Inflammatory macrophage (primary cell): ENCODE measurements at places on chromosomes 2 and 18.

- peak; percentile 13 for DNase-seq
These were observed 30.7 kb downstream of the DGKD start for GRCh38 chr2:233384811-233385488.

DNA sequence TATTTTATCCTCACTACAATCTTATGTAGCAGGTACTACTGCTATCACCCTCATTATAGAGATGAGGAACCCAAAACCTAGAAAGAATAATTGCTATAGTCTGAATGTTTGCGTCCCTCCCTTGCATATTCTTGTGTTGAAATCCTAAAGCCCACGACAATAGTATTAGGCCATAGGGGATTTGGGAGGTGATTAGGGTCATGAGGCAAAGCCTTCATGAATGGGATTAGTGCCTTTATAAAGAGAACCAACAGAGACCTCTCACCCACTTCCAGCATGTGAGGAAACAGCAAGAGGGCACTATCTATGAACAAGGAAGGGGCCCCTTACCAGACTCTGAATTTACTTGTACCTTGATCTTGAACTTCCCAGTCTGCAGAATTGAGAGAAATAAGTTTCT, 500.3 kb upstream of the FAM98A start:
- no peak for DNase-seq

DNA sequence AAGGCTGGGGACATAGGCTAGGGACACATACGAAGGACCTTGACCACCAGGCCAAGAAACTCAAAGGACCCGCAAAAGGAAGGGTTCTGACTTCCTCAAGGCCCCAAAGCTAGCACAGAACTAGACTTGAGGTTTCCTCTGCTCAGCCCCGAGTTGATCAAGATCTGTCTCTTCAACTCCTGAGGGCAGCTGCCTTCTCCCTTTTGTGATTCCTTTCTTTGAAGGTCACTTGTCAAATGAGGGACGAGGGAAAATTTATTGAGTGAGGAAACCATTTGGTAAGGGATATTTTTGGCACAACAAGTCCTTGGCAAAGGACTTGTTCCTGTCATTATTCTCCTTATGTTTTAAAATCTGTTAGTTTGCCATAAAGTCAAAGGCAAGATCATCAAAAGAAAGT, 12.3 kb upstream of the ROCK2 start:
- no peak for DNase-seq

- peak; percentile 7 for DNase-seq
These were observed 13.3 kb upstream of the CYP20A1 start for GRCh38 chr2:203225423-203226039.

DNA sequence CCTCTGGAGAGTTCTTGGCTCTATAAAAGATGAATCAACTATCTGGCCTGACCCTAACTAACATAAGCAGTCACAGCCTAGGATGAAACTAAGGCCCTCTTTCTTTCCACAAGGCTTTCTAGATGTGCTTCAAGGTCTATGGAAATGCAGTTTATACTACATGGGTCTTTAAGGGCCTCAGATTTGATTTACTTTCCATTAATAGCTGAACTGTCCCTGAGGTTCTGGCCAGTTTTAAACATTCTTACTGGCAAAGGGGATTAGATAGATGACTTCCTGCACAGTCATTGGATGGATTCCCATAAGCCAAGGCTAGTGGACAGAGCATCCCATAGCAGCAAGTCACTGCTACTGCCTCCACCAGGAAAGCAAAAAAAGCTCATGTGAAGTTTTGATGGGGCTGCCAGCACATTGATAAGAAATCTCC, 38.1 kb upstream of the LCLAT1 start:
- no peak for DNase-seq

GRCh38 chr2:227383686-227384085, 4.1 kb downstream of the SCYGR1 start:
- no peak for DNase-seq

GRCh38 chr2:71466301-71467179, 13.2 kb downstream of the DYSF start:
- DNase-seq, result peak; percentile 21

DNA sequence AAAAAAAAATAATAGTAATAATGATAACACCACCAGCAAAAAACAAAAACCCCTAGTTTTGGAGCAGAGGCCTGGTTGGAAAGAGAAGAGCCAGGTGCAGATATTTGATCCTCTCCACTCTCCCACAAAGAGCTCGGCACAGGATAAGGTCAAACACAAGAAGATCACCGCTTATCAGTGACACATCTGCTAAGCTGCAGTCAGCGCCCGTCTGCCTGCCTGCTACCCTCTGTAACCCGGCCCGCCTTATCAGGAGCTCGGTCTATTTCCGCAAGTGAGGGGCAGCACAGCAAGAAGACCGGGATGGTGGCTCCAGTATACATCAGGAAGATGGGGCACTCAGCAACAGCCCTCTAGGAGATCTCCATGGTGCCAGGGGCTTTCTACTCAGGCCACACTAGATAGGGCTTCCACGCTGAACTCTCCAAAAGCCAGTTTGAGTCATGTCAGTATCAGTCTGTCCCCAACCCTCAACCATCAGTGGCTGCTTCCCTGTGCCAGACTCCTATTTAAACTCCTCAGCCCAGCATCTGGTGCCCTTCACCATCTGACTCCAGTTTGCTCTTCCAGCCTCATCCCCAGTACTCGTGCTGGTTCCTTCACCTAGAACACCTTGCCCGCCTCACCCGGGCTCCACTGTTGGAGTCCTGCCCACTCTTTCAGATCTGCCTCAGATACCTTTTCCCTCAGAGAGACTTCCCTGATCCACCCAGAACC, 67.3 kb upstream of the PPP1CB start:
- DNase-seq, result no peak

GRCh38 chr2:86143926-86144685, 38.1 kb downstream of the PTCD3 start:
- DNase-seq, result no peak

GRCh38 chr2:241501099-241501541, 7.3 kb downstream of the STK25 start:
- no peak for DNase-seq

DNA sequence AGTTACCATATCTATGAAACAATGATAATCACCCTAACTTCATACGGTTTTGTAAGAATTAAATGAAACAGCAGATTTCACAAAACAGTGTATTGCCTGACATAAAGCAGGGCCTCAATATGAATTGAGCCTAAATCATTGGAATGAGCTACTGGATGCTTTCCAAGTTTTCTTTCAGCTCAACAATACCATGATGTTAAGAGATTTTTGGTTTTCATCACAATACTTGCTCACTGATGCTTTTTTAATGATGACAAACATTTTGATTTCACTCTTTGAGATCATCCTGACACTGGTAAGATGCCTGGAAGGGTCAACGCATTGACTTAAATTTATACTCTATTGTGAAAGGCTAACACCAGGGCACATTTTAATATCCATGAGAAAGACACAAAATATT, 377.5 kb downstream of the ZNF521 start:
- DNase-seq, result no peak

GRCh38 chr2:29290293-29291047, 175.3 kb downstream of the CLIP4 start:
- DNase-seq, result no peak

DNA sequence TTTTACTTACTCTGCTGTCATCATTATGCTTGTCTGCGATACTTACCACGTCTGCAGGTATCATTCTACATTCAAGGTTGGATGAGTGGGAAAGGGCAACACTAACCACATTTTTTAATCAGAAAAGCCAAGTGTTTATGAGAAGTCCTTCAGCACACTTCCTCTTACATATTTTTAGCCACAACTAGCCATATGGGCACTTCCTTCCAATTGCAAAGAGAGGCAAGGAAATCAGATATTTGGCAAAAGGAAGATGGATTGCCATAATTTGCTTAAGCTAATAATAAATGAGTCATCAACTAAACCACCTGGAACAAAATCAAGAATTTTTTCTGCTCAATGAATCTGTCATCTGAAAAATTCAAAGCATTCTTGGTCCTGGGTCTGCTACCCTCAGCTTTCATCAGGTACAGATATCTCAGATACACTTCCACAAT, 16.7 kb upstream of the MRO start:
- DNase-seq, result peak; percentile 51
